ENCODE measurements at places on chromosomes 5 and 9.

GRCh38 chr5:122944051-122944450 lies 92.5 kb downstream of the PPIC start:
- DNase-seq = no peak

- DNase-seq = no peak
Observed at GRCh38 chr5:154970759-154971158, 29.9 kb downstream of the MRPL22 start.

GRCh38 chr5:177470759-177471536 lies 2.5 kb downstream of the DBN1 start:
- no peak for DNase-seq

DNA sequence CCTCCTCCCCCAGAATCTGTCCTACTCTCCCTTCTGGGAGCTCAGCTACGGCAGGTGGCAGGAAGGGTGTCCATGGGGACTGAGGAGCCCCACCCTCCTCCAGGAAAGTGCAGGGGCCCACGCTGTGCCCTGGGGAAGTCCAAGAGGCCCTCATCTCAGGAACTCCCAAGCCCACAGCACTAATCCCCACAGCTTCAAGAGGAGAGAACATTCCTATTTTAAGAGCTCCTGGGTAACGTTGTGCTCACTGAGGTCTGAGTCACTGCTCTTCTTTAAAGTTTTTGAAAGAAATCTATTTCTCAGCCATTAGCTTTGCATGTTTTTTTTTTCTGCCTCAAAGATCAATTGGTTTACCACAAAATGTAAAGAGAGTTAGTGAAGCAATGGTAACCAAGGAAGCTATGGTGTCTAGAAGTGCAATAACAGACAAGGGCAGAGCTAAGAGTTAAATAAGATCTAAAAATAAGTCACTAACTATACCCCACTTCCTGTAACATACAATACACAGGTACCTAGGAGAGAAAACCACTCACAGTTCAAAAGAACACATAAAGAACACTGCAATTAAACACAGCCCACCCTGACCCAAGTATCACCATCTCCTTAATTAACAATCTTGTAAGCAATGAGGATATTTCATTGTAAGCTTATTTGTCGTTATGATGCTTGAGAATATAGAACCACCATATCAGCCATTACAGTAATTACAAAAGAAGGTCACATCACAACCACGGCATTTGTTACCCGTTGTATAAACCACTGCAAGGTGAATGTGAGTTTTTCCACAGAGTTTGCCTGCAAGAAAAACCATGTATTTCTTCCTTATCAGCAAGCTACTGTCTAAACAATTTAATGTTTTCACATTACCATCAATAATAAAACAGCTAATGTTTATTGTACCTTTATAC lies 382.3 kb upstream of the SLC30A5 start:
- DNase-seq = no peak

DNA sequence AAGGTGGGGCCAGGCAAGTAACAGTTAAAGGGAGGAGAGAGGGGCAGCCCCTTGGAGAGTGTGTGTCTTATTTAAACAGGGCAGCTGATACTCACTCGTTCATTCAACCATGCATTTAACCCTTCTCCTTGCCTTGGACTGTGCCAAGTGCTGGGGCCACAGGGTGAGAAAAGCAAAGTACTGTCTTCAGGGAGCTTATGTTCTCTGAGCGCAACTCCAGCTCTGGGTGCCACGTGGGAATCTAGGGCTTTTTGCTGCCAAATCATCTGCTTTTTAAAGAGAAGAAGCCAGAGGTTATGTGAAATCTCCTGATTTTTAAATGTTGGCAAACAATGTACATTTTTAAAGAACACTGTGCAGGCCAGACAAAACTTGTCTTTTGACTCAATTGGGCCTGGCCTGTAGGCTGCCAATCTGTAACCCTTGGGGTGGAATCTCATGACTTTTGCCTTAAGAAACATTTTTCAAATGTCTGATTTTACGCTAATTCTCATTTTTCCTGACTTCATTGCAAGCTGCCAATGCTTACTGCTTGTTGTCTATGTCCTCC lies 157.8 kb downstream of the NTRK2 start:
- DNase-seq = no peak

DNA sequence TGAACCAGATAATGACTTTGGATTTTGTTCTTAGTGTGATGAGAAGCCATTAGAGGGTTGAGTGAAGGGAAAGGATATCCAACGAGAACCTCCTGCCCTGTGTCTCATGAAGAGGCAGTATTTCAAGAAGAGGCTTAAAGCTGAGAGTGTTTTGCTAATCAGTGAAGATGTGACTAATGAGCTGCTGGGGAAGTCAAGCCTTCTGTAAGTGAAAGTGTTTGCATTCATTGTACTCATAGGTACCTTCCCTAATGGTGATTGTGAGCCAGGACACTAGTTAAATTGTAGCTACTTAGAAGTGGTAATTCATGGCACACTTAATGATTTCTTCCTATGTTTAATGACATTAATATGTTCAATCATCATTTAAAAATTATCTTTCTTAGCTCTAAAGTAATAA lies 23.7 kb downstream of the PIP5K1B start:
- no peak for DNase-seq

DNA sequence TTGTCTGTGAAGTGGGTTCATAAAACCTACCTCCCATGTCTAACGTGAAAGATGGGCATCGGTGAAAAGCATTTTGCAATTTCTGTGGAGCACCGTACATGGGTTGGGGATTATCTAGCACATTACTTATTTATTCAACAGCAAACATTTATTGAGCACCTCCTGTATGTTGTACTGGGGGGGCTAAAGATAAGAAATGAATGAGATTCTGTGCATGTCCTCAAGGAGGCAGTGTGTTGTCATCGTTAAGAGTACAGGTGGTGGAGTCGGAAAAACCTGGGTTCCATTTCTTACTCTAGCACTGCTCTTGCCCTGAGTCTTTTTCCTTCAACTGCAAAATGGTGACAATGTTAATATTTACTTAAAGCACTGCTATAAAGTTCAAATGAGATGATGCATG lies 30.4 kb upstream of the DENND1A start:
- DNase-seq = no peak

DNA sequence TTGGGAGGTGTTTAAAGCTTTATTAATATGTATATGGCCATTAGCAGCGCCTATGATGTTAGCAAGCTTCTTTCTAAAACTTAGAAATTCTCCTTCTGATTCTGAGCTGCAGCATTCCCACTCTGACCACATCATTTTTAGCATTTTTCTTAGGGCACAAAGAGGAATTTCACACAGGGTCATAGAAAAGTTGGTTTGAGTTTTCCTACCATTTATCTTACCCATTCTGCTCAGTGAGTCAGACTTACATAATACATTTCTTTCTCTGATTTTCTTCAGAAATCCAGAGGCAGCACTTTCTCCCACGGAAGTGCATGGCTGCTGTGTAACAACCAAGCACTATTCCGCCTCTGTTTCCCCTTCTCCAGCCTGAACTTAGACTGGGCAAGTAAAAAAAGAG lies 246.6 kb downstream of the ARL15 start:
- DNase-seq = no peak

DNA sequence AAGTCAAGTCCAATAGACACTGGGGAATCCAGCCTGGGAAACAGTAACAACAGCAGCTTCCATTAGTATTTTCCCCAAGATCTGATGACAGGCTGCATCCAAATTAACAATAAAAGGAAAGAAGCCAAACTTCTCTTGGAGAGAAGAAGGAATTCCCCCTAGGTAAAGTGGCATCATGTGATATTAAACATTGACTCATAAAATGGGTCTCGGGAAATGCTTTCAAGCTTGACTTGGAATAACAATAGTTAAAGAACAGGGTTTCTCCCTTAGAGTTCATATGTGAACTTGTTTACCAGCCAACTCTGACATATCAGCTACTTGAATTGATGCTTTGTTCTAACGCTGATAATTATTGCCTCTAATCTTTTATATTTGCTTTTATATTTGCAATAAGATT lies 45.4 kb downstream of the ENTREP1 start:
- DNase-seq = no peak

- DNase-seq = no peak
Observed at GRCh38 chr5:35543408-35543807, 74.3 kb upstream of the SPEF2 start.

- peak; percentile 82 for DNase-seq
Observed at GRCh38 chr5:179438011-179438441, 92.8 kb upstream of the ADAMTS2 start.

DNA sequence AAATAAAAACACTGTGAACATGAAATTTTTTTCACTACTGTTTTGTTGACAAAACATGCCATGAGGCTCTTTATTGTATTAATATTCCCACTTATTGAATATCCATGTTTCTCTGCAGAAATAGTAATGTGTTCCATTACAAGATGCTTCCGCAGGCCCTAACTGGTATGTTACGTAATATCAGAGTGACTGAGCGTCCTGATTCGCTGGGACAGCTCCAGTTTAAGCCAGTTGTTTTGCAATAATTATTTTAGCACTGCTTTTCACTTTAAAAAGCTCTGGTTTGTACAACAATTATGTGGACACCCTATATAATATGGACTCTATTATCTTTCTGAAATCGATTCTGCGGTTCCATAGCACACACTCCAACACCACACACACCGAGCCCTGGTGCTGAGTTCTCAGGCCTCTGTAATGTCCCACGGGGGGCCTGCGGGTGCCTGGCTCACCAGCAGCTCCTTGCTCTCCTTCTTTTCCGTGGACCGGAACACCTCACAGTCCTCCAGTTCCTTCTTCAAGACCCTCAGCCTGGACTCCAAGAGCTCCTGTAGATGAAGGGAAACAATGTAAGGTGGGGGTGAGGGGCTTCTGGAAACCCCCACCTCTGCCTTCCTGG lies 1.8 kb downstream of the TRIM7 start:
- no peak for DNase-seq

- DNase-seq = no peak
Observed at GRCh38 chr9:112789473-112789872, 38.9 kb downstream of the SNX30 start.

DNA sequence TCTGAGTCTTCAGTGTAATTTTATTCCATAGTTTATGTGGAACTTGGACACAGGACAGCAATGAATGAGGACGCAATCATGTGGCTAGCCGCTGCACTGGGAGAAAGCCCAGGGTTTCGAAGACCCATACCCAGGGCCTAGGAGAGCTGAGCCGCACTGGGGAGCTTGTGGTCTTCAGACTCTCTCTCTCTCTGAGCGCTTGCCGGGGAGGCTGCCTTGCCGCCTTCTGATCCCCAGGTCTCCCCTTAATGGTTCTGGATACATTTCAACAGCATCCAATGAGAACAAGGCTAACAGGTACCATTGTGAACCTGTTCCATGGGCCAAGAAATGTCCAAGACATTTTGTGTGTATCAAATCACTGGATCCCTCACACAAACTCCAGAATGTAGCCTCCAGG lies 383.4 kb downstream of the ICE1 start:
- DNase-seq = no peak

DNA sequence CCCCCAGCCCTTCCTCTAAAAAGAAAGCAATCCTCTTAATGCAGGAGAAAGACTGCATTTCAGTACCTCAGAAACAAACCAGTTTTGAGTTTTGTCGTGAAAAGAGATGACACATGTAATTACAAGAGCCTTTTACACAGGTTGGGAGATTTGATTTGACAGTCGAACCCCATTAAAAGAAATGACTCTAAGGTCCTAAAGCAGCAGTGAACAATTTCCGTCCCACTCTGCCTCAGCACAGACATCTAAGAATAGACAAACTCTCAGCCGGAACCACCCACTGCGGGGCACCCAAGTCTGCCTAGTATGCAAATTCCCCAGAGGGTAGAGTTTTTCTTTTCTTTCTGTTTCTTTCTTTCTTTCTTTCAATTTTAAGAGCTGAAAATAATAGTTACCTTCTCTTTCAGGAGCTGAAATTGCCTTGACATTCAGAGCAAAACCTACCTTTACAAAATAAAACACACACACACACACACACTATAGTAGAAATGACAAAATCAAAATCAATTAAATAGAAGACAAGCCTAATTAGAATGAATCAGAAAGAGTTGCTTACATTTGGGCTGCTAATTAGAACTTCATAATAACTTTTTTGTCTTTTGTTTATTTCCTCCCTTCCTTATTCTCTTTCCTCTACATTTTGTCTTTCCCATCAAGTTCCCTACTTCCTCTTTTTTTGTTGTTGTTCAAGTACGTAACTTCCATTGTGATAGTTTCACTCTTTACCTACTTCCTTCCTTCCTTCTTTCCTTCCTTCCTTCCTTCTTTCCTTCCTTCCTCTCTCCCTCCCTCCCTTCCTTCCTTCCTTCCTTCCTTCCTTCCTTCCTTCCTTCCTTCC lies 65.1 kb downstream of the BASP1 start:
- DNase-seq = peak; percentile 10

- DNase-seq = no peak
Observed at GRCh38 chr5:143186623-143187022, 216.9 kb downstream of the NR3C1 start.

- DNase-seq = no peak
Observed at GRCh38 chr9:113973963-113974413, 97.9 kb downstream of the ZNF618 start.

- DNase-seq = peak; percentile 21
Observed at GRCh38 chr5:171750311-171750788, 35.3 kb upstream of the SMIM23 start.

- peak; percentile 98 for DNase-seq
Observed at GRCh38 chr9:136572003-136572827, 26.4 kb upstream of the NOTCH1 start.

DNA sequence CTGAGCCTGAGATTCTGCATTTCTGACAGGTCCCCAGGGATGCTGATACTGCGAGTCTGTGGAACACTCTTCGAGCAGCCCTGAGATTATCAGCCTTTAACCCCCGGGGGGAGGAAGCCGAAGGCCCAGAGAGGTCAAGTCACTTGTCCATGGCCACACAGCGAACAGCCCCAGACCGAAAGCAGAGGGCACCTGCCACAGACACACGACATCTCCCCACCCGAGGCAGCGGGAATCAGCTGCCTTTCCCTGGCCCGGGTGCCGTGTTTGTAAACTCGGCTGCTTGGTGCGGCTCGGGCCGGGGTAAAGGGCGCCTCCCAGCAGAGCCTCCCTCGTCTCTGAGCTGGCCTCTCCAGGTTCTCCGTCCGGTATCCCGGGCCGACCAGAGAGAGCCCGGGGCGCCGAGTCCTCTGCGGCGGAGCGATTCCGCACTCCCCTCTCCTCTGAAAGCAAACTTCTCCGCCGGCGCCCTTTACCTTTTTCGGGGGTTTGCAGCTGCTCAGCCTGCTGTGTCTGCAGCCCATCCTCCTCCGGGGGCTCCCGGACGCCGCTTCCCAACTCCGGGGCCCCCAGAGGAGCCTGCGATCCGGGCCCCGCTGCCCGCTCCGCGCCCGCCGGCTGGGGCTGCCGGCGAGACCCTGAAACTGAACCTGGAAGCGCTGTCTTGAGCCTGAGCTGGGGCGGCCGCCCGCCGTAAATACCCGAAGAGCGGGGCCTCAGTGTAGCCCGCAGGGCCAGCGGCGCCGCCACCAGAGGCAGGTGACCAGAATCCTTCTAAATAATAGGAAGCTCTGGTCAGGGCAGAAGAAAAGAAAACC lies at the start of gene CCDC69:
Gene CCDC69 (minus strand): TSS at position 646 of the 818 bp plus-strand sequence. CDS start 122 bp downstream, at position 524.
- DNase-seq = peak; percentile 89
